ENCODE measurements at places on chromosomes 12 and 14.

DNA sequence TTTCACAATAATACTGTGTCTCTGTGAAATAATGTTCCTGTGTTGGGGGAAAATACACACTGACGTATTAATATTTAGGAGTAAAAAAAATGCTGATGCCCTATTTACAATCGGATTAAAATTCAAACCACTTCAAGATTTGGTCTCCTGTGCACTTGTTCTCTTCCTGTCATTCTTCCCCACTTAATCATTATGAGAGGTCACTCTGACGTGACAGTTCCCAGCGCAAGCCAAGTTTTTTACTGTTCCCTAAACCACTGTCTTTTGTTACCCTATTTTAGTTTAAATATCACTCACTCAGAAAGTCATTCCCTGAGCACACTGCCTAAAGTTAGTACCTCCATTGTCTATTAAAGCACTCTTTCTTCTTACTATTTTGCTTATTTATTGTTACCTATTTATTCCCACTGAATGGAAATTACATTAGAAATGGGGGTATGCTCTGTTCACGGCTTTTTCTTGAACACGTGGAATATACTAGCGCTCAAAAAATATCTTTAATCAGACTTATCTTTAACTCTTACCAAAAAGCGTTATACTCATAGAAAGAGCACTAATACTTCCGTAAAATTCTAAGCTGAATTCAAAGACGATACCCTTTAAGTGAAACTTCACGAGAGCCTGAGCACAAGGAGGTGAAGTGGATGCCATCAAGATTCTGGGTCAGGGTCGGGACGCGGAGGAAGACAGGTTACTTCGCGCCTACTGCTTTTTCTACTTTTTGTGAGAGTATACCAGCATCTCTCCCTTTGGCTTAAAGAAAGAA lies 670 bp upstream of the PSMA3 start:
- no peak for DNase-seq

DNA sequence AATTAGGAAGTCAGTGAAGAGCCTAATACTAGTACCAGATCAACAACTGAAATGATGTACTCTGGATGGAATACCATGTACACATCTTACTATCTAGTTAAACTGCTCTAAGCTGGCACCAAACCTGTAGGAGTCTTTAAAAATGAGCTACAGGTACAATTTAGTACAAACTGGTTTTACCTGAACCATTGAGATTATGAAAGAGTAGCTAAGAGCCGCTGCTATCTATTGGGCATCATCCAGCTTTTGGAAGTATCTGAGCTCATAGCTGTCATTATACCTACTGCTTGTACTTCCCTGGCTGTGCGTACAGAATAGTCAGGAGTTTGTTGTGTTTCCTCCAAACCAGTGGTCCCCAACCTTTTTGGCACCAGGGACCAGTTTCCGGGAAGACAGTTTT lies 12.4 kb downstream of the TBC1D30 start:
- DNase-seq = no peak

GRCh38 chr12:122981587-122982476 lies 1.4 kb downstream of the ARL6IP4 start:
- no peak for DNase-seq

DNA sequence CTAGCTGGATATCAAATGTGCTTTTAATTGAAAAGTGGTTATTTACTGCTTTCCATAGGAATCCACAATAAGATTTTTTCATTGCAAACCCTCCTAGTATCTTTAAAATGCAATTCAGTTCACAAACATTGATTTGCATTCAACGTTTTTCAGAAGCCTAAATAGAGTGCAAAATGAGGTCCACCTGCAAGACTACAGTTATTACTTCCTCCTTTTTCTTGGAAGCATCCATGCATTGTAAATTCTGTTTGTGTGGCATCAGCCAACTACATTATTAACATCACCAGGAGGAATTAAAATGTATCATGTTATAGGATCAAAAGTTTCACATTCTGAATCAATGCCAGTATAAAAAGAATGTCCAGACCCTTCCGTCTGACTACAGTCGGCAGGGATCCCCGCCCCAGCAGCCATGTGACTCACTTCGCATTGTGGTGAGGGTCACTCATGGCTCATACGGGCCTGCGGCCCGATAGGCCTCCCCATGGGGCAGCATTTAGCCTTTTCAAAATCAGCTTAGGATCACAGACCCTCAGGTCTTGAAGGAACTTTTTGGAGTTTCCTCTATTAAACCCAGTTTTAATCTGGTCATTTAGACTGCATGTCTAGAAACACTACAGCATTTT lies 46.3 kb downstream of the NTF3 start:
- no peak for DNase-seq

- DNase-seq = no peak
These were observed 300.4 kb upstream of the CLEC14A start for GRCh38 chr14:38556252-38556651.

- no peak for DNase-seq
These were observed 43.8 kb upstream of the ARID2 start for GRCh38 chr12:45685680-45686079.

GRCh38 chr14:68145539-68145938 lies 326.0 kb downstream of the RAD51B start:
- no peak for DNase-seq

DNA sequence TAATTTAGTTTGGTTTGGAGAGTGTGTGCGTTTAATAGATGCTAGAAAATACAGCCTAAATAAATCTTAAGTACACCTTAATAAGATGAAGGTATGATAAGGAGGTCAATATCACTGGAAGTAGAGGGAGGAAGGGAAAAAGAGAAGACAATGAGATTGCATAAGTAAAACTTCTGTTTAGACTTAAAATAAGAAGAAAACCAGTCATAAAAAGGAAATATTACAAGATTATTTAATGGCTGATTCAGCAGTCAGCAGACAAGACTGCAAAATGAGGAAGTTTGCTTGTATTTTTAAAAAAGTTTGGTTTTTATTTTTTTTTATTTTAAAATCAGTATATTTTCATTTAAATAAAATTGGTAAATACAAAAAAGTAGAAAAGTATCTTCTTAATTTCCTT lies 3.2 kb downstream of the SLC38A6 start:
- DNase-seq = no peak

DNA sequence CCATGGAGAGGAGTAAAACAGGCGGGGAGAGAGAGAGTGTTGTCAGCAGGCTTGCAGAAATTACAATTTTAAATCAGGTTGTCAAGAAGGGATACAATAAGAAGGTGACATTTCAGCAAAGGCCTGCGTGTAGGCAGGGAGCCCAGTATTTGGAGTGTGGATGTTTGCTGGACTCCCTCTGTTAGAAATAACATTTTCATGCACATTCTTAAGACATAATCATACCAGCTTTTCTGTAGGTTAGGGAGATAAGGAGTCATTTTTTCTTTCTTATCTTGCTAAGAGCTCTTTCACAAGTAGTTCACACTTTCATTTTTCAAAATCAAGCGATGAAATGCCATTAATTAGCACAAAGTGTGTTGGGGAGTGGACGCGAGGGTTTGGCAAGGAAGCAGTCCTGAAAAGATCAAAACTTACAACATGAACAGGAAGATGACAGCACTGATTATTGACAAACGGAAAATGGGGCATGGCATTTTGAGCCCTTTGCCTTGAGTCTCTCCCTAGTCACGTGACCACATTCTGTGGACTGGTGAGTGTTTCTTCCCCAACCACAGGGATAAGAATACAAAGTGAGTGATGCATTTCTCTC lies 160.2 kb downstream of the DAD1 start:
- DNase-seq = no peak

DNA sequence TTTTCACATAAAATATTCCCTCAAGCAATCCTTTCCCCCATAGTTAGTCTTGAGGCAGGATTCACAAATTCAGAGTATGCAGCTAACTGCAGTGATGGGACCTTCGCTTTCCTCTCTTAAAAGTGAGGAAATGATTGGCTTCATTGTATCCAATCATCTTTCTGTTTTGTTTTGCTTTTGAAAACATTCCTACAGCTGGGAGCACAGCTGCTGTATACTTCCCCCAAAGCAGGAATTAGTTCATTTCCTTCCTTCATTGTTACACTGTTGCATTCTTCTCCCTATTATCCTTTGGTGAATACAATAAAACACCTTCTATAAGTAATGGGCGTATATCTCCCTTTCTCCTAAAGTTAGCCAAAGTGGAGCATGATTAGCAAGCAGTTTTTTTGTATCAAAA lies 9.4 kb upstream of the GAS2L3 start:
- DNase-seq = no peak

DNA sequence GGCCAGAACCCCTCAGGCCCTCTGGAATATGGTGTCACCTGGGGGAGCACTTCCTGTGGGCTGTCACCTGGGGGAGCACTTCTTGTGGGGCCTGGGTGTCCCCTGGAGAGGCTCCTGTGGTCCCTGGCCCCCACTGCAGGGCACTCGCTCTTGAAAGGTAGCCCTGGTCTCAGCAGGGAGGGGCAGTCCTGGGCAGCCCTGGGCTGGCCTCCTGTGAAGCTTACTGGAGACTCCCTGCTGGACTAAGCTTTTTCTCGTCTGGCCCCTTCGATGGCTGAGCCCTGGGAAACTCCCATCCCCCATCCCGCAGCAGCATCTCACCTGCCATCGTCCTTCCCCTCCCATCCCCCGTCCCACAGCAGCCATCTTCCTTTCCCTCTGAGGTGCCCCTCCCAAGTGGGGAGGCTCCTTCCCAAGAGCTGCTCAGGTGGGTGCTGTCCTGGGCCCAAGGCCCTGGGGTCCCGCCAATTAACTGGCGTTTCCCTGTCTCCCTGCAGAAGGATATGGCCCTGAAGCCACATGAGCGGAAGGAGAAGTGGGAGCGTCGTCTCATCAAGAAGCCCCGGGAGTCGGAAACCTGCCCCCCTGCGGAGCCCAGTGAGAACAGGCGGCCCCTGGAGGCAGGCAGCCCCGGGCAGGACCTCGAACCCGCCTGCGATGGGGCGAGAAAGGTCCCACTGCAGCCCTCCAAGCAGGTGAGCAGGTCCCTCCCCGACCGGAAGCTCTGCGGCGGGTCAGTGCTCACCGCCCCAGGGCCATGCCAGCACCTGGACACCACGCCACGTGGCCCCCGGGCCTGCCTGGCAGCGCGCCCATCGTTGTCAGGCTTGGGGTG lies 17.9 kb downstream of the FBRSL1 start:
- no peak for DNase-seq

DNA sequence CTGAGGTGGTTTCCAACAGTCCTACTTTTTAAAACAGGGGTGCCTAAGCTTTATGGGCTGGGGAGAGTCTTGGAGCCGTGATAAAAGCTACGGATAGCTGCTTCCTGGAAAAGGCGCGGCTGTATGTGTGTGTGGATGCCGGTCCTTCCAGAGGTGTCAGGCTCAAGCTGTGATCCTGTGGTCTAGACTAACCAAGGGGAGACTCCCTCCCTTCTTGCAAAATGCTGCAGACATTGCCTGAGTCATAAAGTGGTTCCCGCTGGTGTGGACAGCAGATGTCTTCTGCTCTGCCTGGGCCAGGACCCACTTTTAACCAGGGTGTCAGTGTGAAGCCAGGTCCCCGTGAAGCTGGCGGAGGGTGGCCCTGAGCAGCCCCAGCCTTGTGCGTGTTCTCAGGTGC lies 37.8 kb downstream of the CCDC92 start:
- no peak for DNase-seq

- DNase-seq = no peak
These were observed 30.6 kb upstream of the SLC2A3 start for GRCh38 chr12:7966563-7966962.

- no peak for DNase-seq
These were observed 88.1 kb upstream of the MANSC4 start for GRCh38 chr12:27868139-27868538.

All from globus pallidus (tissue), 1 donor.